ENCODE measurements at places on chromosomes 1 and 21.

GRCh38 chr1:24584171-24584647, 28.3 kb downstream of the NCMAP start:
- no peak for DNase-seq

DNA sequence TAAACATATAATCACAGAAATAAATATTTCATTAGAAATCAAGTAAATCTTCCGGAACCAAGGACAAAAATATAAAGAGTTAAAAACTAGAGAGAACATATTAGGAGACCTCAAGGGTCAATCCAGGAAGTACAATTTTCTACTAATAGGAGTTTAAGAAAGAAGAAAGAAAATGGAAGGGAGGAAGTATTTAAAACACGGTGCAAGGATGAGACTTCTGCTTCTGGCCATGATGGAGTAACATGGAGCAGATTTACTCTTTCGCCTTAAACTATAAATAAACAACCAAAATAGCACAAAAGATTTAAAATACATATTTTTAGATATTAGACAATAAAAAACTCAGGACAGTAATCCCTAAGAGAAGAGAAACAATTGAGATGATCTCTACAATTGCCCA, 12.6 kb upstream of the IFNAR1 start:
- DNase-seq = no peak

GRCh38 chr1:109689844-109690405, 2.3 kb downstream of the GSTM1 start:
- no peak for DNase-seq

DNA sequence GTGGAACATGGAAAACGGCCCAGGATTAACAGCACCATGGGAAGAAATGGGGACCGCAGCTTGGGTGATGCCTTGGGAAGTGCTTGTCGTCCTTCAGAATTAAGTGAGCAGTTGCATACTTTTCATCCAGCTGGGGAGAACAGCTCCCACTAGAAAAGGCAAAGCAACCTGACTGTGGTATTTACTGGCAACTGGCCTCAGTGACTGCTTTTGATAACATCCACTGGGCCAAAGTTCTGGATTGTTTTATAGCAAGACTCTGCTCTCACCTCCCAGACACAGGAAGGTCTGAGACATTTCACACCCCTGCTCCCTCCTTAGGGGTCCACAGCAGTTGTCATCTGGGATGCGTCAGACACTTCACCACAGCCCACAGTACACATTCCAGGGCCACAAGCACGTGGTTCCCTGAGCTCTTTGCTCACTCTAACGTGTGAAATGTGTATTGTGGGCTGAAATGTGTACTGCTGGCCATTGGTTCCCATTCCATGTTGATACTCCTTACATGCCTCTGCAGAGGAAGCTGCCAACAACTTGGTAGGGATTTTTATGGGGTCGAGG, 6.6 kb downstream of the PAPPA2 start:
- DNase-seq = no peak

GRCh38 chr1:221076391-221076811, 197.2 kb downstream of the HLX start:
- no peak for DNase-seq

DNA sequence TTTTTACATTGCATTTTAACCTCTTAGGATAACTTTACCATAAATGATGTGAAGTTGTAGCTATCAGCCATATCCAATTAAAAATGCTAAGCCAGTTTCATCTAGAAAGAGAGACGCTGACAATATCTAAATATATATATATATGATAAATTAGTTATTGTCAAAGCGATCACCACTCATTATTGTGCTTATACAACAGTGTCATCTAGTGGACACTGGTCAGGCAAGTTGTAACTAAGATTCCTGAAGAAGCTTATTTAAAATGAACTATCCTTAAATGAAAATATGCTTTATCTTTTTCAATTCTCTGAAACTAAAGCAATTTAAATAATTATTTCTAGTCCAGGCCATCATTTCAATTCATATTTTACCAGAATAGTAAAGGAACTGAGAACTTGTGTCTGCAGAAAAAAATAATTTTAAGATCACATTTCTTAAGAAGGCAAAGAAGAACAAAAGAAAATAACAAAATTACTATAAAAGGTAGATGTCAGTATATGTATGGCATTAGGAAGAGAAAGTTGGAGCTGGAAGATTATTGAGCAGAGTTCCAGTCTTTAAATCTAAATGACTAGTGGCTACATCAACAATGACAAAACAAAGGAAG, 193.3 kb upstream of the SNX7 start:
- peak; percentile 26 for DNase-seq

DNA sequence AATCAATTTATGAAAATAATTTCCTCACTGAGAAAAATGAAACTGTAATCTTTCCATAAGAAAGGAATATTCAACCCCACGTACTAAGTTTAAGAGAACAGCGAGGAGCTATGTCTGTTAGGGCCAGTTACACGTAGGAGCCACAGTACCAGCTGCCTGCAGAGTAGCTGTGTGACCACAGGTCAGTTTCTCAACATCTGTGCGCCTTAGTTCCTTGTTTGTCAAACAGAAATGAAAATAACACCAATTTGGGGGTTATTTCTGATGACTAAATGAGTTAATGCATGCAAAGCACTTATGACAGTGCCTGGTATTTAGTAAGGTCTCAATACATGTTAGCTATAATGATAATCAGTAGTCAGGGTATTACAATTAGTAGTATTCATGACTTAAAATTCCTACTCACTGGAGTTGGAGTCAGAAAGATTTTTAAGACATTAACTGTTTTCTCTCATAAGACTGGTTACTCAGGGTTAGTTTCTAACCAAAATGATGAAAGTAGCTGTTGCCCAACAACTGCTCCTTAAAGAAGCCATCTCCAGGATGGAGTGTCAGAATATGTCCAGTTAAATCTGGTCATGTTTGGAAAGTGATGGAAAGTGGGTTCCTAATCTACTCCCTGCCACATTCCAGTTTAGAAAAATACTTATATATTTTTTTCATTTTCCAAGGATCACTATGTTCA, 85.8 kb upstream of the ZNF648 start:
- no peak for DNase-seq

DNA sequence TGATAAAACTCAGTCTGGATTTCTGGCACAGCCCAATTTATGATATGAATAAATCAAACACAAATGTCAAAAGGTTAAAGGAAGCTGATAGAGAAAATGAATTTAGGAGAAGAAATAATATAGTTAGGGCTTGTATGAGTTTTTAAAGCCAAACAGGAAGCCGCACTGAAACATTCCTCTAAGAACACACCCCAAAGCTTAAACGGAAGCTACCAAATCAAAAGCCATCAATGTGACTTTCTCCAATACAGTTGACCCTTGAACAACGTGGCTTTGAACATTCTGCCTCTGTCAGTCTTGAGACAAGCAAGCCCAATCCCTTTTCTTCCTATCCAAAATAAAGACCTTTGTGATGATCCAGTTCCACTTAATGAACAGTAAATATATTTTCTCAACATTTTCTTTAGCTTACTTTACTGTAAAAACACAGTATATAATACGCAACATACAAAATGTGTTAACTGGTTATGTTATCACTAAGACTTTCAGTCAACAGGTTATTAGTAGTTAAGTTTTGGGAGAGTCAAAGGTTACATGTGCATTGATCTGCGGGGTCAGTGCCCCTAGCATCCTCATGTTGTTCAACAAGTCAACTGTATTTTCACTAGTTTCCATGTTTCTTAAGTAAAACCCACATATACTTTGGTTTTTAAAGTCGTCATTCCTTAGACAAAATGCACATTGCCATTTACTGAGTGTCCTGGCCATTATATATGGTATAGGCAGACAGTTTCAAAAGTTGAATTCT, 11.2 kb downstream of the SERBP1 start:
- no peak for DNase-seq

DNA sequence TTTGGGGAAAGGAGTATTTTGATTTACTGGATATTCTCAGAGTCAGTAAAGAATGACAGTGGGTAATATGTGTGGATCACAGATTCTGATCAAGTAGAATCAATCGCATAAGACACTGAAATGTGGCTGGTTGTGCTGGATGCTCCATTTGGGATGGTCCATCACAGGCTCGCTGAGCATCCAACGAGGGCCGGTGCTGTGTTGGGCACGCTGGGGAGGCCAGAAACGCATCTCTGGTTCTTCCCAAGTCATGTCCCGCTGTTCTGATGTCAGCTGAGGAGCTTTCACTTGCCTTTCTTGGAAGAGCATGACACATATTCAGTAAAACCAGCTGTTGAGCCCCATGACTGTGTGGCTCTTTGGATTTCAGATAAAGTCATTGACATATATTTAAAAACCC, 72.0 kb downstream of the UMODL1 start:
- DNase-seq = no peak

DNA sequence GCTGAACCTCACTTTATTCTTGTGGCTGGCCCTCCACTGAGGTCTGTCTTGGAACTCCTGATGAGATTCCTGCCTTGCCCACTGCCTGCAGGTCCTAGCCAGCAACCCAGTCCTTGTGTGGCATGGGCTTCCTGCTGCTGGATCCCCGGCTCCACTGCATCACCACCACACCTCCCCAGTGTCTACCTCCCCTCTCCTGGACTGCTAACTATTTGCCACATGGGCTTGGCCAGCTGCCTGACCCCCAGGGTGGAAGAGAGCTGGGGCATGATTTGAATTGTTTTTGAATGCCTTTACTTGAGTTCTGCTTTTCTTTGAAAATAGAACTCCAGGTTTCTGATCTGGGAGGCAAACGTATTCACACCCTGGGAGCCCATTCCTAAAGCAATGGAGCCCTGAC, 41.2 kb downstream of the SPAG17 start:
- no peak for DNase-seq

DNA sequence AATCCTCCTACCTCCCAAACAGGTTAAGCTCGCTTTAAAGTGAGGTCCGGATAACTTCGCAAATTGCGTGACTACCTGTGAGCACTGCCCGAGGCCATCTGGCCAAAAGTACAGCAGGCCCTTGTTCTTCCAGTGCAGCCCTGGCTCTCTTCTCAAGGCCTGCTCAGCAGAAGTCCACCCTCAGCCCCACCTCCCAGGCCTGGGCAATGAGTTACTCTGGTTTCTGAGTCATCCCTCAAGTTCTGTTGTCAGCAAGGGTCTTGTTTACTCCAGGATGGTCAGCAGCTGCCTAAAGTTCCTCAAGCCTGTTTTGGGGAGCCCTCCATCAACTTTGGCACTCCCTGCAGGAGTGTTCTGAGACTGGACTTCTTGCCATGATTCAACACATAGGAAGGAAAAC, 101.7 kb downstream of the BCAR3 start:
- DNase-seq = no peak

DNA sequence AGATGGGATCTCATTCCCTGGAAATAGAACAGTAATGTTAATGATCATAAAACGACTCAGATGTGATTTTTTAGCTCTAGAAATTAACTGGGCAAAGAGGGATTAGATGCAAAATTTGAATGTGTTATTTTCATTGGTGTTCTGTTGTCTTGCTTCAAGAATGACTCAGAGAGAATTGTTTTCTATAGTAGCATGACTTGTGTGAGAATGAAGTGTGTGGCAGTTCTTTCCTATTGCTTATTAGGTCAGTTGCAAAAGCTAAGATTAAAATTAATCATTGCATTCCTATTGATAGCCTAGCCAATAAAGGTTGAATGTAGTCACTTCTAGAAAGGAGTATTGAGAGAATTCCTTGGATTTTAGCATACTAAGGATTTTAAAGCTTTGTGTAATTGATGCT, 22.9 kb downstream of the SPEN start:
- DNase-seq = no peak

- no peak for DNase-seq
Measured at GRCh38 chr1:2187619-2188018, 7.0 kb downstream of the FAAP20 start.

DNA sequence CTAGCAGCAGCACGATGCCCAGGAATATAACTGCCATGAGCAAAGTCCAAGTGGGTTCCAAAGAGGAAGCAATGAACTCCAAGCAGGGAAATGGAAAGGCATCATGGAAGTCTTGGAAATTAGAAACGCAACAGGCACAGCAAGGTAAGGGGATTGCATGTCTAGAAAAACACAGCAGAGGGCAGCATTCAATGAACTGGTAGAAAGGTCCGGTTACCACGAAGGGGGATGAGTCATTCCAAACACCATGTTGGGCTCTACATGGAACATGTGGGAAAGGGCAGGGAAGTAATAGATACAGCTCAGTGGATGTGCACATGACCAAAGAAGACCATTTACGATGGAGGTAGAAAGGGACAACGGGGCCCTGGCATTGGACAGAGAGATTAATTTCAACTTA, 36.4 kb downstream of the RXRG start:
- peak; percentile 95 for DNase-seq

GRCh38 chr1:113677250-113678158, 81.8 kb downstream of the PHTF1 start:
- DNase-seq = peak; percentile 15

DNA sequence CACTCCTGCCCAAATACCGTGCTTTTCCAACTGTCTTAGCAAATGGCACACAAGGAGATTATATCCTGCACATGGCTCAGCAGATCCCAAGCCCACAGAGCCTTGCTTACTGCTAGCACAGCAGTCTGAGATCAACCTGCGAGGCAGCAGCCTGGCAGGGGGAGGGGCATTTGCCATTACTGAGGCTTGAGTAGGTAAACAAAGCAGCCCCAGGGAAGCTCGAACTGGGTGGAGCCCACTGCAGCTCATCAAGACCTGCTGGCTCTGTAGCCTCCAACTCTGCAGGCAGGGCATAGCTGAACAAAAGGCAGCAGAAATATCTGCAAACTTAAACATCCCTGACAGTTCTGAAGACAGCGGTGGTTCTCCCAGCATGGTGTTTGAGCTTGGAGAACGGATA, 70.1 kb upstream of the PTBP2 start:
- no peak for DNase-seq

DNA sequence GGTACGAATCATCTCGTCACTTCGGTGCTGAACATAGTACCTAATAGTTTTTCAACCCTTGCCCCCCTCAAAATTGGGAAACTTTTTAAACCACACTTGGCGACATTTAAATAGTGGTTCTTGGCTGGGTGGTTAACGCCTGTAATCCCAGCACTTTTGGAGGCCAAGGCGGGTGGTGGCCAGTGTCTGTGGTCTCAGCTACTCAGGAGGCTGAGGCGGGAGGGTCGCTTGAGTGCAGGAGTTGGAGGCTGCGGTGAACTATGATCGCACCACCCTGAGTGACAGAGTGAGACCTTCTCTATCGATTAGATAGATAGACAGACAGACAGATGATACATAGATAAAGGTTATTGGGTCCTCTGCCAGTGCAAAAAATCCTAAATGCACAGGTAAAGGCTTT, 55.5 kb upstream of the RASAL2 start:
- DNase-seq = no peak

DNA sequence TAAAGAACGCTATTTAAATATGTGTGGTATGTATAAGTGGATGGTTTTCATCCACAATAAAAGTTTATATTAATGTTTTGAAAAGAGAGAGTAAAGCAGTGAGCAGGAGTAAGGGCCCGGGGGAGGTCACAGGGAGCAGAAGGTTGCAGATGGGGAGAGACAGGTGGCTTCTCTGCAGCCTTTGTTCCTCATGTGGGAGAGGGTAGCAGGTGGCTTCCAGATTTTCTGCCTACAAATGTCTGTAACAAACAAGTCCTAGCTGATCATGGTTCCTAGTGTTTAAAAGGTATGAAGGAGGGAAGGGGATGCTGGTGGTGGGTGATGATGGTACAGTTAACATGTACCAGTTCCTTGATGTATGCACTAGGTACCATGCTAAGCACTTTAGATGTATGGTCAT, 18.8 kb downstream of the QSOX1 start:
- no peak for DNase-seq

GRCh38 chr21:33236766-33237165, 7.0 kb downstream of the IFNAR2 start:
- DNase-seq = no peak

All from COLO829 (cell line).